ENCODE measurements at places on chromosomes 11 and 22. TPM values are rescaled to one million over a fixed set of nuclear protein-coding genes. Genes with fewer than 3 reads are reported as not detected.

Gene TEX54
- total RNA-seq = not detected

DNA sequence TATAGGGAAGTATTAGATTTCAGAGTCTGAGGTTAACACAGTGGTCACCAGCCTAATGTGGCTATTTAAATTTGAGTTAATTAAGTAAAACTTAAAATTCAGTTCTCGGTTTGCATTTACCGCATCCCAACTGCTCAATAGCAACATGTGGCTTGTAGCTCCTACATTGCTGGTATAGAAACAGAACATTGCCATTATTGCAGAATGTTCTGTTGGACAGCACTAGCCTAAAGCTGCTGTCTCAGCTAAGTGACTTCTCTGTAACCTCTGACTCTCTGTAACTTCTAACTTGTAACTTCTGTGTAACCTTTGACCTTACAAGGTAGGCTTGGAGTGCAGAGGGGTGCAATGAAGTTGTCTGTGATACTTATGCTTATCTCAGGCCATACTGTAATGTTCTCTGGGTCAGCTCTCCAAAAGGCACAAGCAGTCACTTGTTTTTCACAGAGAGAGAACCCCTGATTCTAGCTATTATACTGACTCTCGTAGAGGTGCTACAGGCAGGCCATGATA lies 78.7 kb downstream of the ZNRF3 start:
- no peak for DNase-seq

DNA sequence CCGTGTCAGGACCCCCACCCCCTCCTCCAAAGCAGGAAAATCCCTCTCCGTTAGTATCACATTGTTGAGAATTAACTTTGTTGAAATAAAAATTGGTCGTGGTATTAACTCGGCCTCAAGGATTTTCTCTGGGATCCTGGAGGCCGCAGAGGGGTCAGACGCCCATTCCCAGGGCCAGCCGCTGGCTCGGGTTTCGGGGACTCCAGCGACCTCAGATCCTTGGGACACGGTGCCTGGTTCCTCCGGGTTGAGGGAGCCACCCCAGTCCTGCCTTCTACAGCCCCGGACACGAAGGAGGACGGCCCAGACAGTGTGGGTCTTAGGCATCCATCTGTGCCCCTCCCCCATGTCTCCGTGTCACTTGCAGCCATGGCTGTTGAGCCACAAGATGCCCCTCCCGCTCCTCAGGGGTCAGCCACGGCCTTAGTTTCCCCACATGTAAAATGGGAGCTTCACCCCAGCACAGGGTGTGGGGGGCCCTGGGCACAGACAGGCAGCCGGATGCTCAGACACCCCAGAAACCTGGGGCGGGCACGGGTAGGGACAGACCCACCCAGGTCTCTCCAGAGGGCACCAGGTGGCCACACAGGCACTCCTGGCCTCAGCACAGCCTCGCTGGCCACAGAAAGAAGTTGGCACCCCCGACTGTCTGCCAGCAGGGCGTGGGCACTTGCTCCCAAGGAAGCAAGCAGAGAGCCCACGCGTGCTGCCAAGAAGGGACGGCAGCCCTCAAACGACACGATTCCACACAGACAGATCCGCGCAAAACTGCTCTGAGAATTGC lies 15.5 kb downstream of the GP1BB start:
- no peak for DNase-seq

DNA sequence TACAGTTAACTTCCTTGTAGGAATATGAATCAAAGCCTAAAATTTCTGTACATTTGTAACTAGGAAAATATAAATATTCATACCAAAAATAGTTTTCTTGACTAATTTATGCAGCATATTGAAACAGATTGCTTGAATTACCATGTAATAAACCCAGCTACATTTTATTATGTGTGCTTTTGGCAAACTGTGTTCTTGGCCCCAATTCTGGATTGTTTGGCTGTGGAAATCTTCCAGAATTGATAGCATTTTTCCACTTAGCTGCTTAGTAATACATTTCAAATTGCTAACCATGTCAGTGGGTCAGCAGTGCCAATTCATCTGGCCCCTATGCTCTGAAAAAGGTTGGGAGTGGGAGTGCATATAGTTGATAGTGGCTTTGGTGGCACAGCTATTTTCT lies 32.3 kb downstream of the PDHX start:
- DNase-seq = no peak

GRCh38 chr11:126360049-126360446 lies 4.6 kb downstream of the ST3GAL4 start:
- DNase-seq = no peak

Gene LINC01488
- total RNA-seq = not detected

Gene KRTAP5-8
- 1.2 TPM for total RNA-seq

Gene EML3
- total RNA-seq = 52.0 TPM

GRCh38 chr11:11935536-11935935 lies 72.9 kb downstream of the DKK3 start:
- DNase-seq = no peak

Gene MAPK8IP2
- total RNA-seq = 210 TPM

Gene CELSR1
- 0.12 TPM for total RNA-seq

Gene OOSP2
- 0.36 TPM for total RNA-seq

GRCh38 chr11:91239359-91239758 lies 985.3 kb upstream of the FAT3 start:
- DNase-seq = no peak

DNA sequence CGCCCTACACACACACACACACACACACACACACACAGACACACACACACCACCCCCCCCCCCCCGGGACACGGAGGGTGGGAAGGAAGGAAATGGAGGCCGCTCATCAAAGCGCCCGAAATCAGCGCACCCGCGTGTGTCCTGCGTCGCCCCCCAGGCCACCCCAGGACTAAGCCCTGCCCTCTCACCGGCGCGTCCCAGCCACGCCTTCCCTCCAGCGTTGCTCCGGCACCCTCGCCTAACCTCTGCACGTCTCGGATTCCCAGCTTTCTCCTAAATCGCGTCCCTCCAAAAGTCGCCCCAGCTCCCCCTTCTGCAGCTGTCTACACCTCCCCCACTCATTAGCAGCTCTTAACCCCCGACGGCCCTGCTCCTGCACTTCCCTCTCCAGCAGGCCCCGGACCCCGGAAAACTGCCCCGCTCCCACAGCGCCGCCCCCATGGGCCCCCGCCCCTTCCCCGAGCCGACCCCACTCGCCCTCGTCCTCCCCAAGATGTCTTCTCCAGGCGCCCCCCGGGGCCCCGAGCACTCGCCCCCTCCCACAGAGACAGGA lies 557 bp downstream of the PACSIN2 start:
- DNase-seq = no peak

Gene CRYBA4
- total RNA-seq = not detected

Gene MYO7A
- total RNA-seq = 7.7 TPM

DNA sequence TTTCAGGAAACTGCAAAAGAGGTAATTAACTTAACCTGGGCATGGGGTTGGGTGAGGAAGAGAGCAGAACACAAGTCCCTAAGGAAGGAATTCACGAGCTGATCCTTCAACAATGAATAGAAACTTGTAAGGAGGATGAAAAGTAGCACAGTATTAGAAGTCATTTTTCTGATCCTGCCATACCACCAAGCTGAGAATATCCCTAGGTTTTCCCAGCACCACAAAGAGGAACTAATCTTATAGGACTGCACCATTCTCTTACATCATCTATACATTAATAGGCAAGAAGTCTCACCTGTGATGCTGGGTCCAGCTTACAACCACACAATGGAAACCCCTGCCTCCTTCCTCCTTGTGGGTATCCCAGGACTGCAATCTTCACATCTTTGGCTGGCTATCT lies at the start of gene OR52I1:
TSS of gene OR52I1 (plus strand) at position 301 of the 400 bp plus-strand sequence. CDS start at position 301, 0 bp downstream.
- no peak for DNase-seq

GRCh38 chr11:113411536-113411935 lies 24.0 kb downstream of the ANKK1 start:
- DNase-seq = no peak

DNA sequence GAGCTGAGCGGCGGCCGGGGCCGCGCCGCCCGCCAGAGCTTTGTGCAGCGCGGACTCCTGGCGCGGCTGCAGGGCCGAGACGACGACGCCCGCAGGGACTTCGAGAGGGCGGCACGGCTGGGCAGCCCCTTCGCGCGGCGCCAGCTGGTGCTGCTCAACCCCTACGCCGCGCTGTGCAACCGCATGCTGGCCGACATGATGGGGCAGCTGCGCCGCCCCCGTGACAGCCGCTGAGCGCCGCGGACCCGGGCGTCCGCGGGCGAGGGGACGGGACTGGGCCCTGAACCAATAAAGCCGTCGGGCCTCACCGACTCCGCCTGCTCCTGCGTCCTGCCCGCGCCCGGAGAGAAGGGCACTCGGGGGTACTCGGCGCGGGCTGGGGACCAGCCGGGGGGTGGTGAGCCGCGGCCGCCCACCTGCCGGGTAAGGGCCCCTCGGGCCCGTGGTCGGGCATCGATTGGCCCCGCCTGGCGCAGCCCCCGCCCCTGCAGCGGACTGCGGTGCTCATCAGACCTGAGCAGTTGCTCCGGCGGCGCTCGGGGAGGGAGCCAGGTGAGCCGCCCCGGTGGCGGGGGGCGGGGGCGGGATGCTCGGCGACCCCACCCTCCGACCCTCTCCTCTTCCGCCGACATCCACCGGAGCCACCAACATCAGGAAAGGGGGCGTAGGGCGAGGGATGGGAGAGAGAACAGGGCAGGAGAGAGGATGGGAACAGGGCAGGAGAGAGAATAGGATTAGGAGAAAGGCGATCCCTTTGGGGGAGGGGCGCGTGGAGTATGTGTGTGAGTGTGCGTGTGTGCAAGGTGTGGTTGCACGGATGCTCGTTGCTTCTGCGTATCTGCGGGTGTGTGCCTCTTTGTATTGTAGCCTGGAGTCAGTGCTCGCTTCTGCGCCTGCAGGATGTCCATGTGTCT lies at the start of gene TMEM25:
TSS of gene TMEM25 (plus strand) at position 510 of the 914 bp plus-strand sequence. CDS start 610 bp downstream, outside the sequence.
- DNase-seq = peak; percentile 85

Gene KCNJ11
- 19.5 TPM for total RNA-seq

DNA sequence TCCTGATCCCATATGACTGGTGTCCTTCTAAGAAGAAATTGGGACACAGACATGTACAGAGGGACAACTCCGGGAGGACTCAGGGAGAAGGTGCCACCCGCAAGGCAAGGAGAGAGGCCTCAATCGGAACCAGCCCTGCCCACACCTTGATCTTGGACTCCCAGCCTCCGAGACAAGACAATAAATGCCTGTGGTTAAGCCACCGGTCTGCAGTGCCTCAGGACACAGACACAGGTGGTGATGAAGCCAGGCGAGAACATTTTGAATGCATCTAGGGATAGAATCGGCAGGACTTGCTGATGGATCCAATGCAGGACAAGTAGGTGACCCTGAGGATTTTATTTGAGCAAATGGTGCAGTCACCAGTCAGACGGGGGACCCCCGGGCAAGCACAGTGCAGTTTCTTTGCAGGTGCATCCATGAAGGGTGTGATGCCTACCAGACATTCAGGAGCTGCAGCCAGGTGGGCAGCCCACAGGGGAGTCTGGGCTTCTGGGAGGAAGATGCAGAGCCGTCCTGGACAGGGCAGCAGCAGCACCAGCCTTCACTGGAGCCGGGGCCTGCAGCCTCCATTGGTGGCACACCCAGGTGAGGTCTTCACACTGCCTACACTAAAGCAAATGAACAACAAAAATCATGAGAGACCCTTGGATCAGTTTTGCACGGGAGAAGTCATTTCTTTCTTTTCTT lies 20.2 kb upstream of the SEPTIN5 start:
- no peak for DNase-seq

Gene AIP
- total RNA-seq = 65.8 TPM

DNA sequence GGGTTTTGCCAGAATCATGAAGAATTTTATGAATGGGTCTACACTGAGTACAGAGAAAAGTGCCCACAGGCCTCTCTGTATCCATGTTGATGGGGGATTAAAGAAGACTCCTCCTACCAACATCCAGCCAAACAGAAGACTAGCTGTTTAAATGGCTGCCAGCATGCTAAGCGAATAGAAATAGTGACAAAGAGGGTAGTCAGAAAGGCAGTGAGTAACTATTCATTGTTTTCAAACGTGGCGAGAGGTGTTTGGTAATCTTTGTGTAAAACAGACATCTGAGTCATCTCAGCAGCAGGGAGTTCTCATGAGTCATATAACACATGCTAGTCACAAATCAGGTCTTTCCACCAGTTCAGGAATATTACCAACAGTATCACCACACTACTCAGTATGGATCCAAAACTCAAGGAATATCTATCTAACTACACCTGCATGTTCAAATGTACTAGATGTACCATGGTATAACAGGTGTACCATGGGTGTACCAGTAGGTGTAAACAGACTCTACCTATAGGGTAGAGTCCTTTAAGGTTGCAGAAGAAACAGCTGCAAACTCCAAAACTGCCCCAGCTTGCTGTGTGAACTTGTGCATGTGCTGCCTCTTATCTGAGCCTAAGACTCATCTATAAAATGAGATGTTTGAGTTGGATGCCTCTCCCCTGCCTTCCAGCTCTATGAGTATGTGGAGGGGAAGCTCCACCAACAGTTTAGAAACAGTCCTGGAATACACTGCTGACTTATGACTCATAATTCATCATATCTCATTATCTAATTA lies 82.0 kb downstream of the SLC1A2 start:
- no peak for DNase-seq

Gene DDX25
- 26.8 TPM for total RNA-seq

- no peak for DNase-seq
Observed at GRCh38 chr22:28075358-28075981, 156.4 kb upstream of the PITPNB start.

- DNase-seq = no peak
Observed at GRCh38 chr22:20964799-20965103, 2.3 kb upstream of the AIFM3 start.

DNA sequence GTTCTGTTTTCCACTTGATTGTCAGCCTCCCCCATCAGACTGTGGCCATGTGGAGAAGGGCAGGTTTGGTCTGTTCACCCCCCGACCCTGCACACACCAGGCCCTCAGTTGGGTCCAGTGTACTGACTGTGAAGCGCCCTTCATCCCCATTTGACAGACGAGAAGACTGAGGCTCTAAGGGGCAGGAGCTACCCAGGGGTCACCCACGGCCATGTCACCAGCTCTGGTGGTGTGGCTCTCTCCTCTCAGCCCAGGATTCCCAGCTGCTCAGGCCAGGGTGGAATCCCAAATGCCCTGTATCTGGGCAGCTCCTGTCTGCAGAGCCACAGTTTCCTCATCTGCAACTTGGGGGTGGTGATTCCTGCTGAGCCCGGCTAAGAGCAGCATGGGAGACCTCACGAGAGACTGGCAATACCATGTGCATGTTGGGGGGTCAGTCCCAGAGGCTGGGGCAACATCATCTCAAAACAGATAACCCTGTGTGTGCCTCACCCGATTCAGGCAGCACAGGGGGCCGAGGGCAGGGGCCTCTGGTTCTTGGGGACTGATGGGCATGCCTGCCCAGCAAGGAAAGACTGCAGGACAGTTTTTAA lies 46.6 kb downstream of the MN1 start:
- no peak for DNase-seq

DNA sequence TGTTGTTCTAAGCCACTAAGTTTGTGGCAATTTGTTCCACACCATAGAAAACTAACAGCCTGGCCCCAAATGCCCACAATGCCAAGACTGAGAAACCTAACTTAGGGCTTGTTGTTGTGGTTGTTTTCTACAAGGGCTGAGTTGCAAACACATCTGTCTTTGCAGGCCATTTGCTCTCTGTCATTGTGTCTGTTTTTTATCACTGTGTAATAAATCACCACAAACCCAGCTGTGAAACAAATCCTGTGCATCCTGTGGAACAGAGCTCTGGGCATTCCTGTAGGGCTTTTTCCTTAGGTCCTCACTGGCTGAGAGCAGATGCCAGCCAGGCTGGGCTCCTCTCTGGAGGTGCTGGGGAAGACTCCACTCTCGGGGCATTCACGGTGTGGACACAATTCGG lies 15.7 kb upstream of the SYT8 start:
- DNase-seq = no peak

Gene SCO2
- total RNA-seq = not detected

Data from dorsolateral prefrontal cortex (tissue), 122 donors.